Activated CD4-positive, alpha-beta T cell treated with anti-CD3 and anti-CD28 coated beads for 4 hours (primary cell): ENCODE measurements at places on chromosomes 6 and 20.

- no peak for DNase-seq
Observed at GRCh38 chr6:52577778-52578463, 1.1 kb upstream of the TRAM2 start.

DNA sequence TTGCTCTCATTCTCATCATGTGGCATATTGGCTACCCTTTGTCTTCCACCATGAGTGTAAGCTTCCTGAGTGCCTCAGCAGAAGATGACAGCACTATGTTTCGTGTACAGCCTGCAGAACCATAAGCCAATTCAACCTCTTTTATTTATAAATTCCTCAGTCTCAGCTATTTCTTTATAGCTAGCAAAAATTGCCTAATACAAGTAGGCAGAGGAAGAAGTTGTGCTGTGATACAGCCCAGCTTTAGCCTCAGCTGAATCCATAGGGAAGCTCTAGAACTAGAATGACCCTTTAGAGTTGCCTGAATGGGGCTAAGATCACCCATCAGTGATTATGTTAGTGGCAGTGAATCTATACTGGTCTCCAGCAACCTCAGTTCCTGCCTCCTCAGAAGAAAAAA, 19.0 kb upstream of the SERINC1 start:
- DNase-seq, result no peak

GRCh38 chr6:159033160-159034049, 11.4 kb downstream of the TAGAP start:
- DNase-seq, result no peak

- DNase-seq, result no peak
Observed at GRCh38 chr20:63700199-63701050, 4.0 kb downstream of the TNFRSF6B start.

DNA sequence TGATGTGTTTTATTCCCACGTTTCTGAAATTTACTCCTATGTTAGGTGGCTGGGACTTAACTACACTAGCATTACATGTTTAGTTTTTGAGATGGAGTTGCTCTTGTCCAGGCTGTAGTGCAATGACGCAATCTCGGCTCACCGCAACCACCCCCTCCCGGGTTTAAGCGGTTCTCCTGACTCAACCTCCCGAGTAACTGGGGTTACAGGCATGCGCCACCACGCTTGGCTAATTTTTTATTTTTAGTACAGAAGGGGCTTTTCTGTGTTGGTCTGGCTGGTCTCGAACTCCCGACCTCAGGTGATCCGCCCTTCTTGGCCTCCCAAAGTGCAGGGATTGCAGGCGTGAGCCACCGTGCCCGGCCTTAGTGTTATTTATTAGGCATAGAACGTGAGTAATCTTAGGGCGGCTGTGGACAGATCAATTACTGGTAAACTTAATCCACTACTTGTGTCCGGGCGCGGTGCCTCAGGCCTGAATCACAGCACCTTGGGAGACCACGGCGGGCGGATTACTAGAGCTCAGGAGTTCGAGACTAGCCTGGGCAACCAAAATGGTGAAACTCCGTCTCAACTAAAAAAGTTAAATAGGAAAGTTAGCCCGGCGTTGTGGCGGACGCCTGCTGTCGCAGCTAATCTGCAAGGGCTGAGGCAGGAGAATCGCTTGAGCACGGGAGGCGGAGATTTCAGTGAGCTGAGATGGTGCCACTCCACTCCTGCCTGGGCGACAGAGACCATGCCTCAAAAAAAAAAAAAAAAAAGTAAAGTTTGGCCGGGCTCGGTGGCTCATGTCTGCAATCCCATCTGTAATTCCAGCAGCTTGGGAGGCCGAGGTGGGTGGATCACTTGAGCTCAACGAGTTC, 123.7 kb upstream of the BTN3A2 start:
- DNase-seq, result peak; percentile 58

GRCh38 chr20:44866703-44867335, 18.7 kb upstream of the YWHAB start:
- no peak for DNase-seq

GRCh38 chr20:61734733-61735502, 330.8 kb downstream of the TAF4 start:
- no peak for DNase-seq

GRCh38 chr20:7383216-7383615, 557.0 kb downstream of the HAO1 start:
- DNase-seq, result no peak

DNA sequence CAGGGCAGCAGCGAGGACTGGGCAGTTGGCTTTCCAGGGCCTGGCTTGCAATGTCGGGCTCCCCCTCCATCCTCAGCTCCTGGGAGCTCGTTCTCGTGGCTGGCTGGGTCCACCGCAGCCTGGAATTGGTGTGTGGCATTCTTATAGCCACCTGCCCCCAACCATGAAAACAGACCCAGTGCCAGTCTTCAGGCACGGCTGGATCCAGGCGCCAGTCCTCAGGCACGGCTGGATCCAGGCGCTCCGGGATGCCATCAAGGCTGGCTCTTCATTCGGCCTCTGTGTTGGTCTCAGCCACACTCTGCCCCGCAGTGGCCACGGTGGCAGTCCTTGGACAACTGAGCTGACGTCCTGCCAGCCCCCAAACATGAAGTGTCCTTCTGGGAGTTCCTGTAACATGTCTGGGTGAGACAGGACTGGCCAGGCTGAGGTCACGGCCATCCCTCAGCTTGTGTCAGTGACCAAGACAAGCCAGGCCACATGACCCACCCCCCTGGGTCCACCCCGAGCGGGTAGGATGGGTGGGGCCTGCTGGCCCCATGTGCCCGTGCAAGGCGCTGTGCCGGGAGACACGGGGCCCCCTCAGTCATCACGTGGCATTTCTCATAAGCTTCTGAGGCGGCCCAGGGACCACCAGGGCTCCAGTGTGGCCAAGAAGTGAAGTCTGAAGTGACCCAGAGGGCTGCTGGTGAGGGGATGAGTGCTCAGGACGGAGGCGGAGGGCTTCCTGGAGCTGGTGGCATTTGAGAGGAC, 99.0 kb downstream of the TAF4 start:
- DNase-seq, result no peak

DNA sequence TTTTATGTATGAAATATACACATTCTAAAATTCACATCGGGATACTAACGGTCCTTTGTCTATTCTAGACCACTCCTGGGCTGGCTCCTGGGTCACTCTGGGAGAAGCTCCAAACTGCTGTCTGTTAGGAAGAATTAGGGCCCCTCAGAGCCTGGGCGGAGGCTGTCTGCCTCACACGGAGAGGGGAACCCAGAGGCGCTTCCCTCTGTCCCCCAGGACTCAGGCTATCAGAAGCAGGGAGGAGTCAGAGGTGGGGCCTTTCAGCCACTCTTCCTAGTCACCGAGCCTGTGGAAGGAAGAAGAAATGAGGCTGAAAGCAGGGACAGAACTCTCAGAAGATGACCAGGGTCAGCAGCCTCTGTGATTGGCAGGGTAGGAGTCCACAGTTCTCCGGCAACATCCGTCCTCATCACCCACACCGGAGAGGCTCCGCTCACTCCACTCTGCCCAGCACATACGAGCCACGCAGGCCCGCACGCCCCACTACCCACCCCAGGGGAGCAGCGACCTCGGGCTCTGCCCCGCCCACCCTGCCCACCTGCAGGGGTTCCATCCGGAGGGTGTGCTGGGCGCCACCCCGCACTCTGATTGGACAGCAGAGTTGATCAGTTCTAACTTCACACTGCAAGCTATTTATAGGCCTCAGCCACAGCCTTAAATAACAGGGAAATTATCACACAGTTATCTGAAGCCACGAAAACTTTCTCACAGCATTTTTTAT, 182.1 kb upstream of the AFDN start:
- DNase-seq, result no peak

DNA sequence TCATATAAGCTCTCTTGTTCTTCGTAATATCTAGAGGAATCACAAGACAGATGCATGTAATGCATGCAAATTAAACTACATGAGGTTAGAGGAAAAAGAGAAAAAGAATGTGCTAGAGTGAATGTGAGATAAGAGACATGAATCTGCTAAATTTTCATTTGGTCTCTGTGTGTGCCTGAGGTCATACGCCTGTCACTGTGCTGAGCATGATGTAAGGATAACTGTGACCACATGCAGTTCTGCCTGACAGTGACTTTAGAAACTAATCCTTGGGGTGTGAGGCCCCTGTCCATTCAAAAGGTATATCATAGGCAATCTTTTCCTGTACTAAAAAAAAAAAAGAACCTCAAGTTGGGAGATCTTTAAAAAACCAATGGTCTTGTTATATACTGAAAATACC, 70.6 kb downstream of the SHPRH start:
- no peak for DNase-seq

- no peak for DNase-seq
Observed at GRCh38 chr6:11404081-11404480, 133.5 kb upstream of the TMEM170B start.

DNA sequence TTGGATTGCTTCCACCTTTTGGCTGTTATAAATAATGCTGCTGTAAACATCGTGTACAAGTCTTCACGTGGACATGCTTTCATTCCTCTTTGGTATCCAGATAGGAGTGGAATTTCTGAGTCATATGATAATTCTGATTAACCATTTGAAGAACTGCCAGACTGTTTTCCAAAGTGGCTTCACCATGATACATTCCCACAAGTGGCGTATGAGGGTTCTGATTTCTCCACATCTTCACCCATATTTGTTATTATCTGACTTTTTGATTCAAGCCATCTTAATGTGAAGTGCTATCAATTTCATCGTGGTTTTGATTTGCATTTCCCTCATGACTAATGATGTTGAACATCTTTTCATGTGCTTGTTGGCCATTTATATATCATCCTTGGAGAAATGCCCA, 2.9 kb upstream of the SNRPB start:
- DNase-seq, result no peak

- no peak for DNase-seq
Observed at GRCh38 chr20:56323206-56323605, 35.6 kb upstream of the FAM210B start.

DNA sequence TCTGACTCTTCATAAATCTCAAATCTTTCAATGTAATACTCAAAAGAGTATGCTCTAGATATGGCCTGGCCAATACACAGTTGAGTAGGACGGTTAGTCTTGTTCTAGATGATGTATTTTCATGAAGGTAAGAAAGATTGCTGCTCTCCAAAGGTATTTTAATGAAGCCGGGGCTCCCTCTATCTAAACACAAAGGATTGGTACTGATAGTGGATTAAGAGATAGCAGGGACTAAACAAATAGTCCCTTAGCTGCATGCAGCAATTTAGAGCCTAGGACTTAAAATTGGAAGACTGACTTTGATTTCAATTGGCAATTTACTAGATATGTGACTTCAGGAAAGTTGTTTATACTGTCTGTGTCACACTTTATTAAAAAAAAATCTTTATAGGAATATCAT, 31.4 kb upstream of the TENT5A start:
- DNase-seq, result no peak

- no peak for DNase-seq
Observed at GRCh38 chr20:50001784-50002311, 19.1 kb downstream of the SNAI1 start.

DNA sequence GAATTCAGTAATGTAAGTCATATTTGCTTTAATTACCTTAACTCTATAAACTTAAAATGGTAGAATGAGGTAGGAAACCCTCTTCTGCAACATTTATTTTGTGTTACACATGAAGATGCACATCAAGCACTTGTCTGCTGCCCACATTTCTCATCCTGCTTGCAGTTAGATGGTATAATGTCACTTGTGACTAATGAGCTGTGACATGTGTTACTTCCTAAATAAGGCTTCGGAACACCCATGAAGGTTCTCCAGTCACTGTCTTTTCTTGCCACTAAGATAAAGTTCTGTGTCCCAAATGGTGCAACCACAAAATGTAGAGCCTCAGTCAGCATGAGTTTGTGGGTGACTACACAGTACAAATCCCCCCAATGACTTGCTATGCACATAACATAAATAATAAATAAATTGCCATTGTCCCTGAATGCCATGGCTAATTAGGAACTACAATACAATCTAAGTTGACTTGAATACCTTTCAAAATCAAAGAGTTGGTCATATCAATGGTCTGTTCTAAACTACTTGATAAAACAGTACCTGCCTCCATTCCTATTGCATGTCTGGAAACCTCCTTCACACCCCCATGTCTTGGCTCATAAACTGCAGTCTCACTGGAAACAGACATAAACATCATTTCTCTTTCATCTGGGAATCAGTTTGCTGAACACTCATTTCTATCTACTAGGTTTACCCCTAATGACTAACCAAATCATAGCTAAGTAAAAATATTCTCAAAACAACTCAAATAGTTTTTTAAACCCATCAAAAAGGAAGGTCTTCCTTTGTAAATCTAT, 157.2 kb downstream of the PTPRK start:
- DNase-seq, result no peak

- DNase-seq, result no peak
Observed at GRCh38 chr6:168101590-168102314, 22.7 kb upstream of the FRMD1 start.

- DNase-seq, result no peak
Observed at GRCh38 chr6:97939440-97940168, 656.6 kb upstream of the MMS22L start.

GRCh38 chr6:81105998-81106397, 646.5 kb downstream of the TENT5A start:
- DNase-seq, result no peak

GRCh38 chr6:9540534-9541126, 874.2 kb downstream of the TFAP2A start:
- DNase-seq, result no peak
